ENCODE measurements at places on chromosomes 4 and X. TPM values are rescaled to one million over a fixed set of nuclear protein-coding genes. Genes with fewer than 3 reads are reported as not detected.

DNA sequence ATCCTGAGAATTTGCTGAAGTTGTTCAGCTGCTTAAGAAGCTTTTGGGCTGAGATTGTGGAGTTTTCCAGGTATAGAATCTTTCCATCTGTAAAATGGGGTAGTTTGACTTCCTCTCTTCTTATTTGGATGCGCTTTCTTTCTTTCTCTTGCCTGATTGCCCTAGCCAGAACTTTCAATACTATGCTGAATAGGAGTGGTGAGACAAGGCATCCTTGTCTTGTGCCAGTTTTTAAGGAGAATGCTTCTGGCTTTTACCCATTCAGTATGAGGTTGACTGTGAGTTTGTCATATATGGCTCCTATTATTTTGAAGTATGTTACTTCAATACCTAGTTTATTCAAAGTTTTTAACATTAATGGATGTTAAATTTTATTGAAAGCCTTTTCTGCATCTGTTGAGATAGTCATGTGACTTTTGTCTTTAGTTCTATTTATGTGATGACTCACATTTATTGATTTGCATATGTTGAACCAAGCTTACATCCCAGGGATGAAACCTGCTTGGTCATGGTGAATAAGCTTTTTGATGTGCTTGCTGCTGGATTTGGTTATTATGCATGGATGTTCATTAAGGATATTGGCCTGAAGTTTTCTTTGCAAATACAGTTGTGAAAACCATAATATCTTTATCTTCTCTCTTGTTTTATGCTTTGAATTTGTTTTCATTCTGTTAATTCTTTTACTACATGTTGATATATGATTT, 573.8 kb upstream of the NDST4 start:
- H3K27me3 ChIP-seq: no peaks in the 10 kb centered on the region
- H3K36me3 ChIP-seq: peaks cover under 1% of the 10 kb centered on the region
- no peaks in the 10 kb centered on the region for H3K4me1 ChIP-seq
- no peak for DNase-seq
- H3K4me3 ChIP-seq: no peak overlapping the region

DNA sequence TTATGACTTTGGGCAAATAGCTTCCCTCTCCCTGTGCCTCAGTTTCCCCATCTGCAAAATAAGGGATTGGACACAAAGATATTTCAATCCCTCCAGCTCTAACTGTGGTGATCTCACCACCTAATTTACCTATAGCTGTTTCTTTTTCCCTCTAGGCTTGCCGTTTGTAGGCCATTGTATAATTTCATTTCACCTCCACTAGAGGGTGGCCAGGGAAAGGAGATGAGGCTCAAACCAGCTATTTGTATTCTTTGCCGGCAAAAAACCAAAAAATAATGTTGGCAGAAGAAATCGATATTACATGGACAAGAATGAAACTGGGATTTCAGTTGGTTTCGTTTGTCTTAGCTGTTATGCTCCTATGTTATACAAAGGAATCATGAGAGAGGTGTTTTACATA, 36.1 kb upstream of the DOCK11 start:
- no peak overlapping the region for H3K27ac ChIP-seq
- no peak overlapping the region for H3K4me3 ChIP-seq
- H3K27me3 ChIP-seq: no peaks in the 10 kb centered on the region
- DNase-seq: peak; percentile 4

GRCh38 chrX:138742217-138742616, 30.7 kb upstream of the FGF13 start:
- H3K27ac ChIP-seq: no peak overlapping the region
- no peak for DNase-seq
- H3K36me3 ChIP-seq: no peaks in the 10 kb centered on the region
- H3K4me1 ChIP-seq: peaks cover 2% of the 10 kb centered on the region

DNA sequence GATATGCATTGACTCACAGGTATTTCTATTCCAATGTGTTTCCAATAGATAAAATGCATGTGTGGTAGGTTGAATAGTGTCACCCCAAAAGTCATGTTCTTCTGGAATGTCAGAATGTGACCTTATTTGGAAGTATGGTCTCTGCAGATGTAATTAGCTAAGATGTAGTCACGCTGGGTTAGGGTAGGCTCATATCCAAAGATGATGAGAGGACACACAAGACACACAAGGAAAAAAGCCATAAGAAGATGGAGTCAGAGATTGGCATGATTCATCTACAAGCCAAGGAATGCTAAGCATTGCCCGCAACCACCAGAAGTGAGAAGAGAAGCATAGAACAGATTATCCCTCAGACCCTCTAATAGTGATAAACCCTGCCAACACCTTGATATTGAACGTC, 17.5 kb downstream of the ZNF330 start:
- H3K36me3 ChIP-seq: peaks cover 9% of the 10 kb centered on the region
- H3K27ac ChIP-seq: no peak overlapping the region
- H3K4me3 ChIP-seq: no peak overlapping the region

DNA sequence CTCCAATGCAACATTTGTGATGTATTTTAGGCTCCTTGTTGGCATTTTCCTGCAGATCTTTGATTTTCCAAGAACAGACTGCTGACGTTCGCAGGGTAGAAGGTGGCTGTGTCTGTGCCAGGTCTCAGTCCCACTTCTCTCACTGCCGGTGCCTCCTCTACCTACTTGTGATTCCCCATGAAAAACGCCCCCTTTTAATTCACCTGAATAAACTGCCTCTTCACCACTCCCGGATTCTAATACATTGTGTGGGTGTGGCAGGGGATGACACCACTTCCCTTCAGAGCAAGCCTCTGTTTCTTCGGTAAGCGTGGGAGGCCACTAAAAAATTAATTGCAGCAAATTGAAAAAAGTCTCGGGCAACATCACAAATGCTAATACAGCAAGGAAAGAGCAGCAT, 96.1 kb upstream of the FAM9B start:
- no peaks in the 10 kb centered on the region for H3K4me1 ChIP-seq
- no peak for DNase-seq
- no peaks in the 10 kb centered on the region for H3K27me3 ChIP-seq
- no peak overlapping the region for H3K27ac ChIP-seq
- H3K36me3 ChIP-seq: no peaks in the 10 kb centered on the region

- H3K4me3 ChIP-seq: no peak overlapping the region
- H3K27ac ChIP-seq: no peak overlapping the region
- DNase-seq: no peak
- peaks cover 11% of the 10 kb centered on the region for H3K4me1 ChIP-seq
- peaks cover 39% of the 10 kb centered on the region for H3K27me3 ChIP-seq
- H3K36me3 ChIP-seq: no peaks in the 10 kb centered on the region
Measured at GRCh38 chr4:122712782-122713181, 19.7 kb upstream of the BBS12 start.

DNA sequence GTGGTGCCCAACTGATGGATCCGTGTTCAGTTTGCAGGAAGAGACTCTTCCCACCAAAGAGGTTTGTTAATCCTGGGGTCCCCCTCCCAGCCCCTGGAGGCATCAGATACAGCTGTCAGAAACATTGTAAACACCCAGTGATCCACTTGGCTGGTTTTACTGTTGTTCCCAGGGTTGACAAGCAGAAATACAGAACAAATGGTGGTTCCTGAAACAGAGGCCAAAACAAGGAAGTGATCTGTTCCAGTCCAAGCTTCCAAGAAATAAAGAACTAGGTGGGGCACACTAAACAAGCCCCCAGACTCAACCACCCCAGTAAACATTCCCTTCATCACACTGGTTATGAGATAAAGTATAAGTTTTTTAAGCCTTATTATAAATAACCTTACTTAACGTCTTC, 1.4 kb downstream of the TMLHE start:
- peak overlapping the region; percentile 15 for H3K4me3 ChIP-seq
- H3K27me3 ChIP-seq: no peaks in the 10 kb centered on the region
- no peaks in the 10 kb centered on the region for H3K36me3 ChIP-seq
- peak overlapping the region; percentile 91 for H3K27ac ChIP-seq

DNA sequence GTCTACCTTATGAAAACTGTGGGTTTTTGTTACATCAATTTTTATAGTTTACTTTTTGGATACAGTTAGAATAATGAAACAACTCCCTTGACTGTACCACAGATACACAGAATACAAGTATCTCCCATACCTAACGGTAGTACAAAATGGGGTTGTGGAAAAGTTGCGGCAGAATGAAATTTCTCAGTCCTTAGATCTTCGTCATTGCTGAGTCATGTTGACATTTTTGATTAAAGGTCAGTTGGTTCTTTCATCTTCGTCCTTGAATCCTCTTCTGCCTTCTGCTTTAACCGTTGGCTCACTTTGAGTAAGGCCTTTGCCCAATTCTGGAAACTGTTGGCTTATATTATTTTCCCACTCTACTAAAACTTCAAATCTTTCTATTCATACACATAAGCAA, 75.6 kb downstream of the TRIML1 start:
- no peak overlapping the region for H3K4me3 ChIP-seq
- no peaks in the 10 kb centered on the region for H3K27me3 ChIP-seq
- DNase-seq: no peak
- no peaks in the 10 kb centered on the region for H3K36me3 ChIP-seq
- H3K4me1 ChIP-seq: no peaks in the 10 kb centered on the region
- no peak overlapping the region for H3K27ac ChIP-seq

GRCh38 chr4:109232681-109233080, 69.8 kb downstream of the COL25A1 start:
- H3K27ac ChIP-seq: no peak overlapping the region
- H3K36me3 ChIP-seq: no peaks in the 10 kb centered on the region
- no peak overlapping the region for H3K4me3 ChIP-seq
- no peaks in the 10 kb centered on the region for H3K4me1 ChIP-seq

DNA sequence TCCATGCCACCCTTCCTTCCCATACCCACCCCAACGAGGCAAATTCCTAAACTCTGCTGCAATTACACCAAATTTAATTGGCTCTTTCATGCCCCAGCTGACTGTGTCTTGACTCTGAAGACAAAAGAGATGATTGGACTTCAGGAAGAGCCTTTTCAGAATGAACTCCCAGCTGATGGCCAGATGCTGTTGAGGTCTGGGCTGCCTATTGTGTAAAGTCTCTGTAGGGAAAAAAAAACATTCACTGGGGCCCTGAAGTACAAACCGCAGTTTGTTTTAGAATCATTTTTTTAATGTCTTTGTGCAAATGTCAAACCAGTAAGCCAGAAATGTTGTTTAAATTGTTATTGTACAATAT, 174.8 kb downstream of the HHIP start:
- no peak for DNase-seq
- H3K4me1 ChIP-seq: no peaks in the 10 kb centered on the region
- H3K27me3 ChIP-seq: no peaks in the 10 kb centered on the region
- H3K36me3 ChIP-seq: no peaks in the 10 kb centered on the region

- no peak overlapping the region for H3K4me3 ChIP-seq
- no peaks in the 10 kb centered on the region for H3K36me3 ChIP-seq
- no peaks in the 10 kb centered on the region for H3K4me1 ChIP-seq
- H3K27me3 ChIP-seq: no peaks in the 10 kb centered on the region
- no peak overlapping the region for H3K27ac ChIP-seq
- no peak for DNase-seq
Measured at GRCh38 chr4:96193061-96193460, 353.2 kb downstream of the PDHA2 start.

DNA sequence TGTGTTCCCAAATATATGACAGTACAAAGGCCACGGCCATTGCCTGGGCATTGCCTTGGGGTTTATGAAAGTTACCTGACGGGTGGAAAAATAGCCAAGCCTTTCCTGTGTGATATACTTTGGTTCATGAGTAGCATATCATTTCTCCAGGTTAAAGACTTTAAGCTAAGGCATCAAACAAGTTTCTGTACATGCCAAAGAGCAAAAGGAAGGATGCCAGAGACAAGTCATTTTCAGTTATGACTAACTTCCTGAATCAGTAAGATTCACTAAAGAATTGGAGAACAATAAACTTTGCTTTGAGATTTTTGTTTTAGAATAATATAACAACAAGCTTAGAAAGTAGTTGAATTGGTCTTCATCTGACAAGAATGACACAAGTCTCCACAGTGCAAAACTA, 9.7 kb upstream of the GUF1 start:
- no peaks in the 10 kb centered on the region for H3K4me1 ChIP-seq
- peaks cover 2% of the 10 kb centered on the region for H3K36me3 ChIP-seq
- H3K4me3 ChIP-seq: no peak overlapping the region
- H3K27ac ChIP-seq: no peak overlapping the region
- peaks cover 36% of the 10 kb centered on the region for H3K27me3 ChIP-seq
- no peak for DNase-seq

Gene FAM184B
- not detected for total RNA-seq

Gene SFRP2
- total RNA-seq: not detected

Gene HS3ST1
- total RNA-seq: not detected

Measured in T-helper 17 cell (primary cell).